ENCODE measurements at places on chromosomes 13 and 19. TPM values are rescaled to one million over a fixed set of nuclear protein-coding genes. Genes with fewer than 3 reads are reported as not detected.

Gene FBXL3
- 35.0 TPM for total RNA-seq

GRCh38 chr19:36573895-36574720 lies 1.0 kb upstream of the ZNF529 start:
- no peaks in the 10 kb centered on the region for H3K27me3 ChIP-seq
- H3K27ac ChIP-seq: peak overlapping the region; percentile 79
- H3K4me1 ChIP-seq: peaks cover 16% of the 10 kb centered on the region
- H3K36me3 ChIP-seq: peaks cover 15% of the 10 kb centered on the region
- no peak for DNase-seq

Gene PLPPR3
- not detected for total RNA-seq

DNA sequence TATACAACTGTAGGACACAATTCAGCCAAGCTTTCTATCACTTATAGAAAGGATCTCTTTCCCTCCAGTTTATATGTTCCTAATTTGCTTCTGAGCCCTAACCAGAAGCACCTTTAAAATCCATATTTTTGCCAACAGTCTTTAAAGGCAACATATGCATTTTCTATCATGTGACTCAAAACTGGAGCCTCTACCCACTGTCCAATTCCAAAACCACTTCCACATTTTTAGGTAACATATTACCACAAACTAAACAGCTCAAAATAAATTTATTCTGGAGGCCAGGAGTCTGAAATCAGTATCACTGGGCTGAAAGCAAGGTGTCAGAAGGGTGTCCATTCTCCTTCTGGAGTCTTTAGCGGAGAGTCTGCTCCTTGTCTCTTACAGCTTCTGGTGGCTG lies 15.9 kb upstream of the EFNB2 start:
- H3K36me3 ChIP-seq: peaks cover 3% of the 10 kb centered on the region
- no peaks in the 10 kb centered on the region for H3K27me3 ChIP-seq
- no peak for DNase-seq
- no peak overlapping the region for H3K4me3 ChIP-seq
- no peak overlapping the region for H3K27ac ChIP-seq

Gene SPTBN4
- 1.8 TPM for total RNA-seq

GRCh38 chr19:1009041-1009980 lies 9.1 kb downstream of the GRIN3B start:
- no peaks in the 10 kb centered on the region for H3K4me1 ChIP-seq
- no peak overlapping the region for H3K27ac ChIP-seq
- no peak overlapping the region for H3K4me3 ChIP-seq
- no peaks in the 10 kb centered on the region for H3K27me3 ChIP-seq
- DNase-seq: no peak
- peaks cover 5% of the 10 kb centered on the region for H3K36me3 ChIP-seq

Gene ICAM3
- 5.9 TPM for total RNA-seq

DNA sequence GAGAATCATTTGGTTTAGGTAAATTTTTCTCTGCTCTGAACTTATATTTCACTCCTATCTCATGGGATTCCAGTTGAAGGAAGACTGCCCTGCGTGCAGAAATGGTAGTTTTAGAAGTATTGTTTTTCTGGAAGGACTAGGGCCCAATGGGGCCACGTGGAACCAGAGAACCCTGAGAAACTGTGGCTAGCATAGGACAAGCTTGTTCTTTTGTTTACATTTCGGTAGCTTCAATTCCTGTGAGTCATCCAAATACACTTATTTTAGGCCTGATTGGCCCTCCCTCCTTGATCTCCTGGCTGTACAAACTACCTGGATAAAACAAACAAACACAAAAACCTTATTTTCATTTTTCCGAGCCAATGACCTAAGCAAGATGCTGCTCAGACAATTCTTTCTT lies 124.0 kb downstream of the ITGBL1 start:
- H3K36me3 ChIP-seq: no peaks in the 10 kb centered on the region
- no peaks in the 10 kb centered on the region for H3K4me1 ChIP-seq
- no peak overlapping the region for H3K4me3 ChIP-seq

GRCh38 chr13:33932769-33933406 lies 114.9 kb downstream of the RFC3 start:
- H3K27ac ChIP-seq: no peak overlapping the region
- no peaks in the 10 kb centered on the region for H3K36me3 ChIP-seq
- H3K4me1 ChIP-seq: peaks cover 8% of the 10 kb centered on the region
- no peak overlapping the region for H3K4me3 ChIP-seq
- DNase-seq: no peak

GRCh38 chr13:48233046-48233888 lies at the start of gene ITM2B:
Gene ITM2B (plus strand): TSS chr13:48233206. CDS start chr13:48233361, 155 bp downstream.
- H3K36me3 ChIP-seq: no peaks in the 10 kb centered on the region
- H3K27ac ChIP-seq: peak within 1 kb of the TSS; percentile 92
- peak; percentile 82 for DNase-seq
- H3K4me1 ChIP-seq: peaks cover 50% of the 10 kb centered on the region
- H3K27me3 ChIP-seq: no peaks in the 10 kb centered on the region

- H3K27ac ChIP-seq: no peak overlapping the region
- H3K4me1 ChIP-seq: no peaks in the 10 kb centered on the region
- H3K27me3 ChIP-seq: peaks cover 5% of the 10 kb centered on the region
- H3K4me3 ChIP-seq: no peak overlapping the region
- DNase-seq: peak; percentile 14
- no peaks in the 10 kb centered on the region for H3K36me3 ChIP-seq
Measured at GRCh38 chr19:29878973-29879654, 62.9 kb upstream of the URI1 start.

GRCh38 chr19:39401070-39401548 lies 5.5 kb upstream of the ZFP36 start:
- H3K4me3 ChIP-seq: no peak overlapping the region
- no peaks in the 10 kb centered on the region for H3K36me3 ChIP-seq
- H3K27ac ChIP-seq: peak overlapping the region; percentile 98
- no peaks in the 10 kb centered on the region for H3K27me3 ChIP-seq

Gene MCEMP1
- total RNA-seq: not detected

- no peak overlapping the region for H3K4me3 ChIP-seq
- no peak overlapping the region for H3K27ac ChIP-seq
- no peaks in the 10 kb centered on the region for H3K27me3 ChIP-seq
- no peak for DNase-seq
- H3K4me1 ChIP-seq: peaks cover 8% of the 10 kb centered on the region
Measured at GRCh38 chr13:101916775-101917474, 464.4 kb downstream of the ITGBL1 start.

GRCh38 chr19:16608290-16608739 lies 19.7 kb downstream of the MED26 start:
- H3K27me3 ChIP-seq: no peaks in the 10 kb centered on the region
- DNase-seq: peak; percentile 76
- H3K4me1 ChIP-seq: peaks cover 65% of the 10 kb centered on the region
- peak overlapping the region; percentile 92 for H3K27ac ChIP-seq
- H3K4me3 ChIP-seq: no peak overlapping the region

Gene LIM2
- not detected for total RNA-seq

DNA sequence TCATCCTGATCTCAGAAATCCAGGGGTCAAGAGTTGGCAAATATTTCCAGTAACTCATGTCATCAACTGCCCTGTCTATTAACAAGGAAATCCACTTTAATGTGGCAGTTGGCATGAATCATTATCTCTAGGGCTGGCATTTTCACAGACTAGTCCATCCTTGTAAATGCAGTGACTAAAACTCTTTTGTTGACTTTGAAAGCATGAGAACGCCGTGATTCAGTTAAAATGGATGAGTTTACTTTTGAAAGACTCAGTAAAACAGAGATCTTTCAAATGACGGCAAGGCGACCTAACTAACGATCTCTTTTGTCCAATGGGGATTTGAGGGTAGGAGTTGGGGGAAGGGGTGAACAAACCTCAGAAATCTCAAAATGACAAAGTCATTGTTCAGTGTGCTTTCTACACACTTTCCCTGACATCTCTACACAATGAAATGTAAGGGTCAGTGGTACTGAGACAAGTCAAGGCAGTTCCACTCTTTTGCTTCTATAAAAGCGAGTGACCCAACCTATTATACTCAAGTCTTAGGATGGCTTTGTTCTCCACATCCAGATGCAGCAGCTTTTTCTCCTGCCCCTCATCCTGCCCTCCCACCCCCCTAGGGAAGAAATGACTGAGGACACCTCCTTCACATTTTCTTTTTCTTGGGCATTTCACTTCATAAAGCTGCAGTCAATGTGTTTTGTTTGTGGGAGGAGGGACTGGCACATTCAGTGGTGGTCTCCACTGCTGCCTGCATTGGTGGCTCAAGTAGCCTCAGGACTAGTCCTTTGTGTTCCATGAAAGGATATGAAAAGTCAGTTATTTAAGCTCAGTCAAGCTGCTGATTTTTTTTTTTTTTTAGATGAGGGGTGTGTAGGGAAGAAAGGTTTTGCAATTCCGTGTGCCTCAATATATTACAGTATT lies 200.5 kb downstream of the ABCC4 start:
- no peak for DNase-seq
- H3K4me1 ChIP-seq: no peaks in the 10 kb centered on the region

Gene MISP3
- total RNA-seq: 25.7 TPM

DNA sequence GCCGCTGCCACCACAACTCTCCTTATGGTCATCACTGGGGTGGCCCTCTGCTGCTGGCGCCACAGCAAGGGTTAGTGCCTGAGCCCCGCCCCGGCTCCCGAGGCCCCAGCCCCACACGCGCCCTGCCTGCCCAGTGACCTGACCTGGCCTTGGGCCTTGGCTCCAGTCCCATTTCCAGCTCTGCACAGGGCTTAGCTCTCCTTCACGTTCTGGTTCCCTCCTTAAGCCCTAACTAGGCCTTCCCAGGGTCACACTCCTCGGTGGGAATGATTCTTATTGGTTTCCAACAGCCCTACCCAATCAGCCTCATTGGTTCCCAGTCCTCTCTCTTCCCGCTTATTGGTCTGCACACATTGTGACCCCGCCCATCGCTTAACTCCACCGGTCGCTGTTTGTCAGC lies 5.8 kb downstream of the KIRREL2 start:
- peak; percentile 34 for DNase-seq
- no peak overlapping the region for H3K27ac ChIP-seq
- H3K36me3 ChIP-seq: peaks cover 5% of the 10 kb centered on the region
- H3K4me3 ChIP-seq: no peak overlapping the region

Gene C19orf33
- not detected for total RNA-seq

Gene CYP2A7
- not detected for total RNA-seq

Gene SLC25A41
- total RNA-seq: not detected

GRCh38 chr13:36088001-36088400 lies 43.2 kb downstream of the DCLK1 start:
- H3K27me3 ChIP-seq: no peaks in the 10 kb centered on the region
- no peak for DNase-seq

GRCh38 chr19:46944918-46945628 lies 74.6 kb upstream of the NPAS1 start:
- H3K27me3 ChIP-seq: no peaks in the 10 kb centered on the region
- DNase-seq: peak; percentile 49
- H3K4me3 ChIP-seq: no peak overlapping the region
- peaks cover 28% of the 10 kb centered on the region for H3K4me1 ChIP-seq
- peak overlapping the region; percentile 52 for H3K27ac ChIP-seq

Gene KLK3
- not detected for total RNA-seq

GRCh38 chr13:100633461-100633860 lies 41.1 kb downstream of the TMTC4 start:
- no peaks in the 10 kb centered on the region for H3K27me3 ChIP-seq
- no peak overlapping the region for H3K27ac ChIP-seq
- H3K4me3 ChIP-seq: no peak overlapping the region
- no peaks in the 10 kb centered on the region for H3K4me1 ChIP-seq

Gene ERICH6B
- not detected for total RNA-seq

Gene KANK2
- 133 TPM for total RNA-seq

DNA sequence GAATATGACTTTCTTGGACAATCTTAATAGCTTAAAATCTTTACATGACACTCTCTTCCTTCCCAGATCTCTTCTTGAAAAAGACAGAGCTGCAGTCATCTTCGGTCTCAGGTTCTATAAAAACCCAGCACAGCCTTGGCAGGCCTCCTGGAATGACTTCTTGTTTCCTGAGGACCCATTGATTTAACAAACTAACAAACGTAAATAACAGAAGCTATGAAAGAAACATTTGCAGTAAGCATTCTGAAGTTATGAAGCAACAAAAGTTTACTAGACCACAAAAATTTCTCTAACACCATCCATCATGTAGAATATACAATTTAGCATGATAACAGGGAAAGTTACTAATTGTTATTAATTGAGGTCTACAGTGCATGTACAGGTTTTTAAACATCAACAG lies 62.8 kb upstream of the STARD13 start:
- H3K27me3 ChIP-seq: no peaks in the 10 kb centered on the region
- H3K27ac ChIP-seq: no peak overlapping the region
- no peak overlapping the region for H3K4me3 ChIP-seq
- no peak for DNase-seq
- H3K36me3 ChIP-seq: no peaks in the 10 kb centered on the region

GRCh38 chr19:44782729-44783128 lies 5.0 kb downstream of the CBLC start:
- peaks cover 8% of the 10 kb centered on the region for H3K36me3 ChIP-seq
- H3K27ac ChIP-seq: no peak overlapping the region
- H3K4me3 ChIP-seq: no peak overlapping the region
- no peak for DNase-seq

All from body of pancreas (tissue), 4 donors.